ENCODE measurements at places on chromosomes 4 and X.

DNA sequence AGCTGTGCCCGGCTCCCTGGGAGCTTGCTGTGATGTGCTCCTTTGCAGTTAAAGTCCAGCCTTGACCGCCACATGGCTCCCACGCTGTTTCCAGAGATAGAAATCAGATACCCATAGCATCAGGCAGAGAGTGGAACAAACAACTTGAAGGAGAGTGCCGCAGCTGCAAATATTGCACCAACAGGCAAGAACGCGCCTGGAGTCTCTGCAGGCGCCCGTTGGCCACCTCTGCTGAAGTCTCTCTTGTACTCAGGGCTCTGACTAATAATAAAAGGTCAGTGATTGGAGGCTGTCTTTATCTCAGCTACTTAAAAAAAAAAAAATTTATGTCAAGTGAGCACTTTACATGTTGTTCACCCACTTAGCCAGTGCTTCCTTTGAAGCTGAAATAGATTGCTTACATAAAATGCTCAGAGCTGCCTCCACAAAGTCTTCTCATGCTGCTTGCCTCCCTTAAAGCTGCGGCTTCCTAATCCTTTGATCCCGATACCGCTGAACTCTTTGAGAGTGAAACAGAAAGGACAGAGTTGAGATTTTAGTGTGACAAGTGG lies 30.9 kb upstream of the TENM3 start:
- peak; percentile 70 for DNase-seq

- DNase-seq, result no peak
These were observed 2039.9 kb upstream of the TENM3 start for GRCh38 chr4:180203349-180203748.

DNA sequence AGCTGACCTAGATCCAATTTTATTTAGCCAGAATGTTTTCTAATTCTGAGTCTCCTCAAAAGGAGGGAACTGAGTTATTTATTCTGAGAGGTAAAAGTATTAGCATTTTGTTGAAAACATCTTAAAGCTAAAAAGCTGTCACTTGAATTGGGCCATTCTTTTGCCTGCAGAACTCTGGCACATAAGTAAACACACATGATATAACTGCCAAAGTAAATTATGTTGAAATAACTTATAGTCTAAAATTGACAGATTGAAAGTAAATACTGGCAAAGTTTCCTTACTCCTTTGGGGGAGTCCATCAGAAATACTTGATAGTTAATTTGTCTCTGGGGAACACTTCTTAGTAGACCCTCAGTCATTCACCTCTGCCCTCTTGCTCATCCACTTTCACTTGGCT lies 38.3 kb upstream of the SLC25A4 start:
- DNase-seq, result no peak

- peak; percentile 57 for DNase-seq
These were observed 105.5 kb downstream of the MID1 start for GRCh38 chrX:10514891-10515290.

GRCh38 chr4:142156256-142156655 lies 519.9 kb downstream of the IL15 start:
- DNase-seq, result peak; percentile 81
